ENCODE measurements at places on chromosomes 5 and 9. TPM values are rescaled to one million over a fixed set of nuclear protein-coding genes. Genes with fewer than 3 reads are reported as not detected.

- no peaks in the 10 kb centered on the region for H3K27me3 ChIP-seq
- no peak overlapping the region for H3K4me3 ChIP-seq
- no peaks in the 10 kb centered on the region for H3K4me1 ChIP-seq
- no peaks in the 10 kb centered on the region for H3K36me3 ChIP-seq
- H3K27ac ChIP-seq: no peak overlapping the region
Observed at GRCh38 chr5:128825826-128826225, 139.5 kb upstream of the SLC27A6 start.

GRCh38 chr9:71909887-71910649 is 925 bp downstream of the ABHD17B start:
- peak overlapping the region; percentile 83 for H3K4me3 ChIP-seq
- no peaks in the 10 kb centered on the region for H3K27me3 ChIP-seq
- H3K27ac ChIP-seq: peak overlapping the region; percentile 66
- DNase-seq: peak; percentile 75
- no peaks in the 10 kb centered on the region for H3K36me3 ChIP-seq

DNA sequence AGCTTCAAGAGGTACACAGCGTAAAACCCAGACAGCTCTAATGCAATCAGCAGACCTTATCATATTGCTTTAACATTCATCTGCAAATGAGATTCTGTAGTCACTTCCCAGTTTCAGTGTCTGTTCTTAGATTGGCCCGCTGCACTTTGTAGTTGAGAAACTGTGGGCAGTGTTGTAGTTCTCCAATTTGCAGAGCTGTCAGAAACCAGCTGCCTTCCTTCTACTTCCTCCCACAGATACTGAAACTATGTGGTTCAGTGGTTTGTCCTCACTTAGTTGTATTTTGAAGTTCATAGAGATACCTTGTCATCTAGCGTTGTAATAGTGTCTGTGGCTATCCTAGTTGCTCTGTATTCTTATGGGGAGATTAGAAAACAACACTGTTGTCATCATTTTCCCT is 39.6 kb upstream of the TRIM36 start:
- peak; percentile 63 for DNase-seq
- no peak overlapping the region for H3K4me3 ChIP-seq
- H3K27ac ChIP-seq: no peak overlapping the region

Gene SLC46A2
- 0.66 TPM for total RNA-seq

GRCh38 chr9:18544456-18544855 is 70.5 kb downstream of the ADAMTSL1 start:
- no peaks in the 10 kb centered on the region for H3K4me1 ChIP-seq
- H3K4me3 ChIP-seq: no peak overlapping the region
- no peak for DNase-seq
- H3K27ac ChIP-seq: no peak overlapping the region

Gene PLEKHG4B
- 0.13 TPM for total RNA-seq

Gene PCDHGC5
- total RNA-seq: 1.4 TPM

GRCh38 chr9:109903515-109904138 is 123.6 kb downstream of the PALM2AKAP2 start:
- no peaks in the 10 kb centered on the region for H3K36me3 ChIP-seq
- peak overlapping the region; percentile 46 for H3K27ac ChIP-seq
- DNase-seq: peak; percentile 79

GRCh38 chr9:130301483-130302286 is 36.1 kb downstream of the HMCN2 start:
- H3K27ac ChIP-seq: no peak overlapping the region
- H3K4me1 ChIP-seq: no peaks in the 10 kb centered on the region
- H3K27me3 ChIP-seq: no peaks in the 10 kb centered on the region
- H3K36me3 ChIP-seq: no peaks in the 10 kb centered on the region
- H3K4me3 ChIP-seq: no peak overlapping the region

- H3K36me3 ChIP-seq: no peaks in the 10 kb centered on the region
- DNase-seq: no peak
- H3K27me3 ChIP-seq: no peaks in the 10 kb centered on the region
- H3K27ac ChIP-seq: no peak overlapping the region
- no peaks in the 10 kb centered on the region for H3K4me1 ChIP-seq
- no peak overlapping the region for H3K4me3 ChIP-seq
Observed at GRCh38 chr5:68067291-68067690, 148.3 kb upstream of the PIK3R1 start.

- peak overlapping the region; percentile 76 for H3K27ac ChIP-seq
- peaks cover 46% of the 10 kb centered on the region for H3K4me1 ChIP-seq
- DNase-seq: no peak
- no peaks in the 10 kb centered on the region for H3K27me3 ChIP-seq
- no peak overlapping the region for H3K4me3 ChIP-seq
Observed at GRCh38 chr9:131657037-131657377, 82.9 kb downstream of the RAPGEF1 start.

DNA sequence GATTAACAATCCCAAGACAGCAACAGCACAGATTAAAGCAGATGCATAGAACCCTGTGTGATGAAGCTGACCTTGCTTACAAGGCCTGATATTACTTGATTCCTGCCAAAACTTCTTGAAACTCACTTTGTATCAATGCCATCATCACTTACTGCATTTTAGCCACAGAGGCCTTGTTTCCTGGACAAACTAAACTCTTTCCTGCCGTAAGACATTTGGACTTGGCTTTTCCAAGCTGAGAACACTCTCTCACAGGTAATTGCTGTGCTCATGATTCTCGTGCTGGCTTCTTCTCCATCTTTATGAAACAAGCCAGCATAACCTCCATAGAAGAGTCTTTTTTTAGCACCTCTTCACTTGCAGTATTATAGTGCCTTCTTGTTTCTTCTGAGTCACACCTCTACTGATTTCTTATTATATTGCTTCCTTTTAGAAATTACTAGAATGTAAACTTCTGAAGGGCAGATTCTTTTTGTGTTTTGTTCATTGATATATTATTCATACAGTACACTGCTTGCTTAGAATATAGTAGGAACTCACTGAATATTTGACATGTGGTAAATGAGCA is 456.5 kb upstream of the ZNF608 start:
- H3K27me3 ChIP-seq: no peaks in the 10 kb centered on the region
- H3K36me3 ChIP-seq: no peaks in the 10 kb centered on the region
- no peak for DNase-seq
- H3K27ac ChIP-seq: no peak overlapping the region
- peaks cover 4% of the 10 kb centered on the region for H3K4me1 ChIP-seq

All from kidney (tissue), 22 donors.